PC-9 (cell line): ENCODE measurements at places on chromosomes 3 and 15.

DNA sequence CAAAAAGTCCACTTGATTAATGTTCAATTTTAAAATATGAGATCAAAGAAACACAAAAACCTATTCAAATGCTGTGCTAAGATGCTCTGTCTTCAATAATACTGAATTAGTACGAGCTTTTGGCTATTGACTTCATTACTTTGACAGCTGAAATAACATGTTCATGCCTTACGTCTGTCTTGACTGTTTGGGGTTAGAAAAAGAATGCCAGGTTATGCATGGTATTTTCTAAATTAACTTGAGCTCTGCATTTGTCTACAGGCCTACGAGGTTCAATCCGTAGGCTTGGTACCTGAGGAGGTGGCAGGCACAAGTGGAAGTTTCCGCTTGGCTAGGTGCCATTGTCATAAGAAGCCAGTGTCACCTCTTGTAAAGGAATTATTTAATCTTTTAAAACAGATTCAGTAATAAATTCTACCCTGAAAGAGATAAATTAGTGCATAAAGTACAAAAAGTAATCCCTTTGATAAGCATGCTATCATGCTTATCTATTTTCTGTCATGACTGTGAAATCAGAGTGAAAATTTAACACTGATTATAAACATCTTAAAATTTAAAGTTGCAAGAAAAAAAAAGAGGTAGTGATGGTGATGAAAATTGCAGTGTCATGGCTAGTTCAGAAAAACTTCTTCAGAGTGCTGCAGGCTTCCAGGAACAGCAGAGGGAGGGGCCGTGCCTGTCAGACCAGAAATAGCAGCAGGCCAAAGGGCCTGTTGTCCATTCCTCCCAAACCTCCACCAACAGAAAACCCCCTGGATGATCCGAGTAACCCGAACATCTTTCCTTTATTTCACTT lies 115.7 kb downstream of the ARRDC4 start:
- DNase-seq = no peak

GRCh38 chr3:108391917-108392593 lies 95.7 kb downstream of the HHLA2 start:
- DNase-seq = peak; percentile 49

DNA sequence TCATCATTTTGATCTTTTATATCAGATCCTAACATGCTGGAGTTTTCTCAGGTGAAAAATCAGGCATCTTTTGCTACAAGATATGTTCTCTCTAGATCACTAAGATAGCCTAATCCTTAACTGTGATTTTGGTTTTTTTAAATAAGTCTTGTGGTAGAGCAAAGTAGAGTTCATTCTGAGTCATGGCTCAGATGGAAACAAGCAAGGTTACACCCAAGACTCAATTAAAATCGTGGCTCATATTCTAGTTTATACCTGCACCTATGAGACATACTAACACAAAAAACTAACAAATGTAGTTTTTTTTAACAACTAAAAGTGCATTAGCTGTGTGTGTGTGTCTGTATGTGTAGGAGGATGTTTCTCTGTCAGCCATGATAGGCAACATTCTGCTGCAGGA lies 428.2 kb downstream of the NLGN1 start:
- no peak for DNase-seq

DNA sequence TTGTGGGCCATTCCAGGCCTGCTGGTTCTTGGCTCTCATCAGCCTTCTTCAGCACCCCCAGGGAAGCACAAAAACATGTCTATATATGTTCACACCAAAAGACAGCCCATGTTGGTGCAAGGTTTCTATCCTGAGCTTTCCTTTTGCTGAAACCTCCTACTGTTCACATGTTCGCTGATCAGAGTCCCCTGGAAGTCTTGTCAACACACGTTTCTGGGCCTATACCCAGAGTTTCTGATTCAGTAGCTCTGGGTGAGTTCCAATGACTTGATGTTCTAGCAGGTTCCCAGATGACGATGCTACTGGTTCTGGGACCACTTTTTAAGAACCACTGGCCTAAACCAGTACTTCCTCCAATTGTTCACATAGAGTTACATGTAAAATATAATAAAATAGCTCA lies 46.0 kb downstream of the SUCNR1 start:
- no peak for DNase-seq

GRCh38 chr3:33430571-33430970 lies 9.6 kb downstream of the UBP1 start:
- no peak for DNase-seq

- DNase-seq = no peak
Observed at GRCh38 chr15:29538044-29538443, 268.4 kb upstream of the NSMCE3 start.

DNA sequence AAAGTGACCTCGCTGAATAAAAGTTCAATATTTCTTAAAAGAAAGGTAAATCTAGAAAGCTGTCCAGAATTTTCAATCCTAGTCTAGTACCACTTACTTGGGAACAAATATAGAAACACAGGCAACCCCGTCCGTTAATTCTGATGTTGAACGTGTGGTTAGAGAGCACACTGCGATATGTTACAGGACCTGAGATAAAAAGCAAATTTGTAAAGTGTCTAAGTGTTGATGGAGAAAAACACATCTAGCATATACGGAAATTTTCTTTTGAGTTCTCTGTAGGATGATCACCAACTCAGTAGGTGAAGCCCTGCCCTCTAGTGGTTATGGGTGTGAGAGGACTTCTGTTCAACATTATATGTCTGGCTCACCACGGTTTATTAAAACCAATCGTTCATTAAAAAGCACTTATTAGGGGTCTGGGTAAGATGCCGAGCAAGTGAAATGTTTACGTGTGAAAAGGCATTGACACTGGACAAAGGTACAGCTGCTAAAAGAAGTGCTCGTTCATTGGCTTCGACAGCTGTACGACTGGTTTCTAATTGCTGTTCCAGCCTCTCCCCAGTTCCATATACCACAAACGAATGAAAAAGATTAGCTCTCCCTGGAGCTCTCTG lies 1.0 kb upstream of the ATP2C1 start:
- DNase-seq = peak; percentile 57

GRCh38 chr3:87949879-87950208 lies 109.0 kb downstream of the CGGBP1 start:
- no peak for DNase-seq

DNA sequence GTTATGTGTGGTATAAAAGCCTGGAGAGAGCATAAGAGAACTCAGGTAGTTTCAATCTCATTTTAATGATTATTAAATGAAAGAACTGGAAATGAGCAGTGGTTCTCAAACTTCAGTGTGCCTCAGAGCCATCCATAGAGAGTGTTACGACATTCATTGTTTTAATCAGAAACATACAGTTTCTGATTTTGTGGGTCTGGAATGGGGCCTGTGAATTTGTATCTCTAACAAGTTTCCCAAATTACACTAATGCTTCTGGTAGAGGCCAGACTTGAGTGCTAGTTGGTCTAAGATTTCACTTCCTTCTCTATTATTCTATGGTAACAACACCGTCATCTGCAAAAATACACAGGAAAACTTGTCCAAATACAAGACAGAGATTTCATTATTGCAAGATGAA lies 292.0 kb upstream of the NECTIN3 start:
- DNase-seq = no peak

DNA sequence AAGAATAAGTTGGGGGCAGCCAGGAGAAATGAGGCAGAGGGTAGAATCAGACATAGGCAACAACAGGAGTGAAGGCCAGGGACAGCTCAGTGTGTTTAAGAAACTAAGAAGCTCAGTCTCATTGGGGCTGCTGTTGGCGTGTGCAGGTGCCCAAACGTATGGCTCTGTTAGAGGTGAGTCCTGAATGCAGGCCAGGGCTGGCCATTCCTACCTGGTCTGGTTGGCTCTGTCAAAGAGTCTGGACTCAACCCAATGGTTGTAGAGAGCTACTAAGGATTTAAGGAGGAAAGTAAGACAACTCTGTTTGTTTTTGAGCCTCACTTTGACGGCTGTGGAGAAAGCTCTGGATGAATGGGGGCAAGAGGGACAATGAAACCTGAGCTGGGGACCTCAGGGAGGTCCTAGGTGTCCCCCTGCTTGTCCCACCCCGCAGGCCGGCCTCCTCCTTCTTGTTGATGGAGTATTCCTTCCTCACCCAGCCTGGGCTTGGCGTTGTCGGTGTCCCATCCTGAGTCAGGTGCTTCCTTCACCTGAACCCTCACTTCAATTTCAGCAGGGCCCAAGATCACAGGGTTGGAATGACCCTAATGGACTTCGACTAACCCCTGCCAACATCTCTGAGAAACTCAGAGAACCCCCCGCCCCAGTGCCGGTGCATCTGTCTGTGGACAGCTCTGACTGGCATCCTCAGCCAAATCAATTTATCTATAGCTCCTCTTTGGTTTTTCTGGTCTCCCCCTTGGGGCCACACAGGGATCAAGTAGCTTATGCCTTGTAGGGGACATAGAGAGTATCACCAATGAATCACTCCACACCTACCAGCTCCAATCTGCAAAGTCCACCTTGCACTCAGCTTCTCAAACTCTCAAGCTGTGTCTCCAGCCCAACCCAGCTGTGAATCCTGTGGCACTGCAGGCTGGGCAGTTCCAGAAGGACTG lies 8.3 kb downstream of the ITGA11 start:
- no peak for DNase-seq

GRCh38 chr3:98551754-98552153 lies 20.0 kb downstream of the GPR15 start:
- DNase-seq = no peak

GRCh38 chr3:157064402-157064801 lies 95.5 kb downstream of the CCNL1 start:
- DNase-seq = no peak

- no peak for DNase-seq
Observed at GRCh38 chr15:69648212-69648611, 195.6 kb downstream of the RPLP1 start.

- DNase-seq = no peak
Observed at GRCh38 chr15:52673734-52674133, 5.5 kb downstream of the ATOSA start.

GRCh38 chr3:183825456-183826161 lies at the start of gene MAP6D1:
TSS of gene MAP6D1 (minus strand) at chr3:183825577. CDS start at chr3:183825547, 30 bp downstream.
- no peak for DNase-seq

GRCh38 chr3:56772952-56773938 lies 28.5 kb downstream of the ARHGEF3 start:
- no peak for DNase-seq

DNA sequence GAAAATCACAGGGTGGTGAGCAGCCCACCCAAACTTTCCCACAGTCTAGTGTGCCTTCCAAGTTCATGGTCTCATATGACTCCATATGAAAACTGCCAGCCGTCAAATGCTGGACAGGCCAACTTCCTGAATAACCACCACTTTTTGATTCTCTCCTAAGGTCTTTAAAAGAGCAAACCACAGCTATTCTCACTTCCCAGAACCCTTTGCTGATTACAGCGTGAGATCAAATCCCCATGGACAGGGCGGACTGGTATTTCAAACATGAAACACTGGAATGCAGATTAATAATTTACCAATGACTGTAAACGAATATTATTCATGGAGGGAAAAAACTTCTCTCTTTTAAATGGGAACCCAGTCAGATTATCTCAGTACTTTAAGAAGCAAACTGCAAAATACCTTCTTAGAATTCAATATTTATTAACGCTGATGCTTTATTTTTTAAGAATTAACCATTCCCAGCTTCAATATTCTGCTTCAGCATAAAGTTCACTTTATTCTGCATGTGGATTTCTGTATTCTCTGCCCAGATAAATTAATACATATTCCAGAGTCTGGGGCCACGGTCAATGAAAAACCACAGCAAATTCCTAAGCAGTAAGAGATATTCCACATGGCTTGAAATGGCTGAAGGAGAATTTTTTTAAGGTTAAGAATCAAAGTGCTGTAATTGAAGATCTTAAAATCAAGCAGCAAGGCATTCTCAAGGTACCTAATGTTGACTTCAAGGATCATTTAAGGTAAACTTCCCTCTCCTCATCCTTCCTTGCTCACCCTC lies 42.9 kb downstream of the MYO1E start:
- no peak for DNase-seq

- no peak for DNase-seq
Observed at GRCh38 chr3:188191460-188191859, 37.5 kb downstream of the LPP start.

GRCh38 chr3:52532838-52533622 lies 627 bp downstream of the NT5DC2 start:
- DNase-seq = peak; percentile 22

DNA sequence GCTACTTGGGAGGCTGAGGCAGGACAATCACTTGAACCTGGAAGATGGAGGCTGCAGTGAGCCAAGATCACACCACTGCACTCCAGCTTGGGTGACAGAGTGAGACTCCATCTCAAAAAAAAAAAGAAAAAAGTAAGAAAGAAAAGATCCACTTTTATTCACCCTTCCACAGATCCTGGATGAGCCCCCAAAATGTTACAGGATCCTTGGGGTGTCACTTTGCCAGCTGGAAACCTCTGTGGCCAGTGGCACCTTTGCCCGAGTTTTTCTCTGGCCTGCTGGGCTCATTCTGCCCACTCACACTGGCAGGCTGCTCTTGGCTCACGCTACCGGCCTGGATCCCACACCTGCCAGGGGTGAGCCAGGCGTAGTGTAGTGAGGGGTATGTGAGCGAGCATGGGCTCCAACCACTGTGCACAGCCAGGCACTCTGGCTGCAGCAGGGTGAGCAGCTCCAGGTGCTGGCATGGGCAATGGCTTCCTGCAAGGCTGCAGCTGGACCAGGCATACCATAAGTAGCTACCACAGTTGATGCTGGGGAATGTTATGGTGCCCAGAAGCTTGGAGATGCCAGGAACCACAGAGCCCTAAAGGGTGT lies 57.8 kb upstream of the C15orf39 start:
- no peak for DNase-seq

DNA sequence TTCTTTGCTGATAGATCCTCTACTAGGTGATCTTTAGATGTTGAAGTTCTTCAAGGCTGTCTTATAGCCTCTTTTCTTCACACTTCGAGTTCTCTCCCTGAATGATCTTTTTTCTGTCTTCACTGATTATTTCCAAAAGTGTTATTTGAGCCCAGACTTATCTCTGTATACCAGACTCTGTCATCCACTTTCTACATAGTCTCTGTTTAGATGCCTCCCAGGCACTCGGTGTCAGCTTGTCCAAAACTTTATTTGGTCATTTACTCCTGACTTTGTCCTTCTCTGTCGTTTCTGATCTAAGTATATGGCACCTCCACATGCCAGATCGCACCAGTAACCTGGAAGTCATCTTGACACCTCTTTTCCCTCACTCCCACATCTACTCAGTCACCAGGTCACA lies 27.6 kb downstream of the KLHL18 start:
- DNase-seq = no peak

GRCh38 chr15:38130740-38131498 lies 121.7 kb upstream of the SPRED1 start:
- DNase-seq = peak; percentile 50

GRCh38 chr3:184873141-184873540 lies 61.2 kb downstream of the VPS8 start:
- no peak for DNase-seq

DNA sequence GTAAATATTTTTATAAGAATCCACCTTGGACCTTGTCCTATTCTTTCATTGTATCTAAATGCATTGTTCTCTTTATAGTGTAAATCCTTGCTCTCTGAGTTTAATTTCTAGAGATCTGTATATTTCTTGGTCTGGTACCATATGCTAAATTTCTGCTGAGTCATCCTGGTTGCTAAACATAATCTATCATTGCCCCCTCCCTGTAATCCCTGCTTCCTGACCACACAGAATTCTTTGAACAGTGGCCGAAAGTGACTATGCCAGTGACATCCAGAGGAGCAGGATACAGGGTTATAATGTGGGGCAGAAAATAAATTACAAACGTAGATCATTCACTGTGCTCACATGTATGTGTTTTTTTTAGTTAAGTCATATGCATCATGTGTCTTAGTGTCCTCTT lies 143.1 kb downstream of the DIPK2A start:
- no peak for DNase-seq
